ENCODE measurements at places on chromosomes 4 and X.

DNA sequence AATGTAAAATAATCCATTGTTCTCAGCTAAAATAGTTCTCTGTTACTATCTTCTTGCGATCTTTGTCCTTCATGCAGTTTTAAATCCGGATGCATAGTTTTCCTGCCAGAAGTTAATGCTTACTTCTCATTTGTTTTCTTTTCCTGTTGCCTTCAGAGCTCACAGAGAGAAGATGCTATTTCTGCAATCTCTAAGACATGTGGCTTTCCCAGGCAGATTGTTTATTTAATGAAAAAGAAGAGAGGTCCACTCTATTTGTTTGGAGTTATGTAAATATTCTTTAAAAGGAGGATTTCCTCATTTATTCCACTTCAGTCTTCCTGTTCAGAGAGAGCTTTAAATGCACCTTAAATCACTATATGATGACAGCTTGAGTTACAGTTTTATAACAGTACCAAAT lies 39.3 kb upstream of the HPGD start:
- no peak for DNase-seq

DNA sequence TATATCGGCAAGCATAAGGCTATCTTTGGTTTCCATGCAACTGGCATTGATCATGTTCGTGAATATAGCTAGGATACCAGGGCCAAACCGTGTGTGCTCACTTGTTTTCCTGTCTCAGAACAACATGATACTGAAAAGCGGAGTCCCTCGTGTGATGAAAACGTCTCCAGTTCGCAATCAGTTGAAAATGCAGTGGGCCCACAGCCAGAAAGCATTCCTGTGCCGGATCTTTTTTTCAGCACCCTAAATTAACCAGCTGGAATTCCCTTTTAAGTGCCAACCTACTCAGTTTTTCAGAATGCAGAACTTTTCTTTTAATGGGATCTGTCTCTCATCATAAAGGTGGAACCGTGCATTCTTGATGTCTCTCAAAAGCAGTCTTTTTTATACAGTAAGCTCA lies 130.8 kb upstream of the FRG1 start:
- no peak for DNase-seq

GRCh38 chr4:26015133-26015651 lies 101.2 kb downstream of the SMIM20 start:
- no peak for DNase-seq

GRCh38 chr4:98873059-98873458 lies 55.9 kb downstream of the EIF4E start:
- DNase-seq = no peak

- DNase-seq = no peak
These were observed 66.6 kb downstream of the USP38 start for GRCh38 chr4:143251348-143251747.

DNA sequence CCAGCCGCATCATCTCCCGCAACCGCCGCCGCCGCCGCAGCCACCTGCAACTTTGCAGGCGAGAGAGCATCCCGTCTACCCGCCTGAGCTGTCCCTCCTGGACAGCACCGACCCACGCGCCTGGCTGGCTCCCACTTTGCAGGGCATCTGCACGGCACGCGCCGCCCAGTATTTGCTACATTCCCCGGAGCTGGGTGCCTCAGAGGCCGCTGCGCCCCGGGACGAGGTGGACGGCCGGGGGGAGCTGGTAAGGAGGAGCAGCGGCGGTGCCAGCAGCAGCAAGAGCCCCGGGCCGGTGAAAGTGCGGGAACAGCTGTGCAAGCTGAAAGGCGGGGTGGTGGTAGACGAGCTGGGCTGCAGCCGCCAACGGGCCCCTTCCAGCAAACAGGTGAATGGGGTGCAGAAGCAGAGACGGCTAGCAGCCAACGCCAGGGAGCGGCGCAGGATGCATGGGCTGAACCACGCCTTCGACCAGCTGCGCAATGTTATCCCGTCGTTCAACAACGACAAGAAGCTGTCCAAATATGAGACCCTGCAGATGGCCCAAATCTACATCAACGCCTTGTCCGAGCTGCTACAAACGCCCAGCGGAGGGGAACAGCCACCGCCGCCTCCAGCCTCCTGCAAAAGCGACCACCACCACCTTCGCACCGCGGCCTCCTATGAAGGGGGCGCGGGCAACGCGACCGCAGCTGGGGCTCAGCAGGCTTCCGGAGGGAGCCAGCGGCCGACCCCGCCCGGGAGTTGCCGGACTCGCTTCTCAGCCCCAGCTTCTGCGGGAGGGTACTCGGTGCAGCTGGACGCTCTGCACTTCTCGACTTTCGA lies 654 bp downstream of the ATOH1 start:
- no peak for DNase-seq

GRCh38 chrX:30580641-30581040 lies 3.1 kb upstream of the TASL start:
- no peak for DNase-seq

DNA sequence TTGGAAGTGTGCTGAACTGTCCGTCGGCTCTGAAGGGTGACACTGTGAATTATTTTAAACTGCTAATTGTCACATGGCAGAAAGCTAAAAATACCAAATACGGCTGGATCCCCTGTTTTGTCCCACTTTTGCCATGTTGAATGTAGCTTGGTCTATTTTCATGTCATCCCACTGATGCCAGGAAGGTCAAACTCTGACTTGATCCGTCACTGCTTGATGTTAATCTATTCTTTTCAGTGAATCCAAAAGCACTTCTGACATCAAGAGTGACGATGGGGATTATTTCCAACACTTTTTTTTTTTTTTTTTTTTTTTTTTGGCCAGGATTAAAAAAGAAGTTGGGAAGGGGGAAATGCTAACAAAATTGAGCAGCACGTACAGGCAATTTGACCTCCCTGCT lies 734.6 kb upstream of the TENM3 start:
- no peak for DNase-seq

DNA sequence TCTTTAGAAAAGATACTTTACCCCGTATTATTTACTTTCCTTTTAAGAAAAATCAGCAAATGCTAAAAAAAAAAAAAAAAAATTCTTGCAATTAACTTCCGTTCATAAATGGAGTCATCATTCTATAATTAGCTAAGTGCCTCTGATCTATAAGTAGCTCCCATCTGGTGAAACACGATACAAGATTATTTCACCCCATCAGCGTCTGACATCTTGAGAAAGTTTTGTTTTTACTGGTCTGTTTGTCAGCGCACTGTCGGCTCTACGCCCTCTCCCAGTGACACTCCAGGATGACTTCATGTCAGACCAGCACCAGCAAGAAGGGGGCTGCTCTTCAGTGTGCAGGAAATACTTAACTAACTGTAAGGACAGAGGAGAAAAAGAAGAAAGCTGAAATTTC lies 108.3 kb downstream of the AFAP1 start:
- DNase-seq = peak; percentile 38

DNA sequence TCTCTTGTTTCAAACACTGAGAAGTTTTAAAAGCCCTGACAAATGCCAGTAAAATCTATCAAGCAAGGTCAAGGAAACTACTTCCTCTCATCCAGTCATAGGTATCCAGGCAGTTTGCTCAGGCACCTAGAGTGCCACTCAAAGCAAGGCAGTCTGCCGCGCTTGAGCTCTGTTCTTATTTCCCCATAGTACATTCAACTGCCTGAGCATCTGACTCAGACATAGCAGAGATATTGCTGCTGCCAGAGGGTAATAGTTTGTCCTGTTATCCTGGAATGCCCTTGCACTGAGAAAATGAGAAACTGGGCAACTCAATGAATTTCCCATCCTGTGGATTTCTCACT lies 16.1 kb upstream of the ATP8A1 start:
- DNase-seq = no peak

DNA sequence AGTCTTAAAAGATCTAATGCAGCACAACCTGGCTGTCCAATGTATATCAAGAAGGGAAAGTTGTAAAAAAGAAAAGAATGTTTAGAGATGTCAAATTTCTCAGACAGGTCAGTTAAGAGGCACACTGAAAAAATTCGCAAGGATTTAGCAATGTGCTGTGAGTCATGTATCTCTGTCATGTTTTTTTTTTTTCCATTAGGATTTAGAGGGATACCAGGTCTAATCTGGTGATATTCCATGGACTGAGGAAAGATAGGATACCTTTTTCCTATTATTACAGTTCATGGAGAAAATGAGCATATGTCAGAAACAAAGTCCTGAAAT lies 815.4 kb upstream of the PCDH10 start:
- DNase-seq = no peak

DNA sequence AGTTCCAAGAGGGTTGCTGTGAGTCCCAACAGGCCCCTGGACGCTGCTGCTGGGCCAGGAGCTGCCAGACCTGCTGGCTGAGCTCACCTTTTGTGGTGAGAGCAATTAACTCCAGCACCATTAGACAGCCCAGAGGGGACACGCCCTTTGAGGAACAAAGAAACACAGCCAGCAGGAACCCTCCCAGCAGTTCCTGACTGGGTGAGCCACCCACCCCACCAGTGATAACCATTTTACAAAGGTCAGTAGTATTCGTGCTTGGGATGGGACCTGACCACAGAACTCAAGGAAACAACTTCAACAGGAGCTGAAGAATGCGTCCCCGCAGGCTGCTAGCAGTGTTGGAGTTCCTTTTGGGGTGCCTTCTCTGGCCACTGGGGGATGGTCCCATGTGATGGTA lies 38.8 kb upstream of the AFAP1 start:
- DNase-seq = no peak

- no peak for DNase-seq
These were observed 524.0 kb downstream of the DMD start for GRCh38 chrX:32687379-32687778.

DNA sequence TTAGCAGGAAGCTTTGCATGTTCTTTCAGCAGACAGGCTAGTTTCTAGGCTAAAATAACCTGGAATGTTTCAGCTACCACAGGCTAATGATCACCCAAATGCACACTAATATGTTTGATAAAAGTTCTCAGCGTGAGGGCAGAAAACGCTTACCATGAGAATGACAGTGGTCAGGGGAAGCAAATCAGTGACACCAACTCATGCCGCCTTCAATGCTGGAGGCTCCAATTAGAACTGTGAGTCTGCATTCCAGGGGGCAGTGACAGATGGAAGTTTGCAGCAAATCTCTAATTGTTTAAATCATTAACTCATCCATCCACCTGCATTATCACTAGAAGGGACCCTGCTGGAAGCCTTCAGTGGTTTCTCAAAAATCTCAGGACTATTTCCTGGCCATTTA lies 43.2 kb downstream of the ANOS1 start:
- DNase-seq = no peak

GRCh38 chrX:69032601-69033000 lies 132.7 kb downstream of the PJA1 start:
- DNase-seq = no peak

Data from stimulated activated CD4-positive, alpha-beta T cell treated with anti-CD3 and anti-CD28 coated beads, Interleukin-4, amount 100 ng/mL, for 1 hour (primary cell).